ENCODE measurements at places on chromosomes 5 and 9.
A peak's percentile ranks its signal among the peaks of the same experiment; 100 is the strongest.

- no peak for DNase-seq
These were observed 19.9 kb upstream of the CPEB4 start for GRCh38 chr5:173868096-173868880.

DNA sequence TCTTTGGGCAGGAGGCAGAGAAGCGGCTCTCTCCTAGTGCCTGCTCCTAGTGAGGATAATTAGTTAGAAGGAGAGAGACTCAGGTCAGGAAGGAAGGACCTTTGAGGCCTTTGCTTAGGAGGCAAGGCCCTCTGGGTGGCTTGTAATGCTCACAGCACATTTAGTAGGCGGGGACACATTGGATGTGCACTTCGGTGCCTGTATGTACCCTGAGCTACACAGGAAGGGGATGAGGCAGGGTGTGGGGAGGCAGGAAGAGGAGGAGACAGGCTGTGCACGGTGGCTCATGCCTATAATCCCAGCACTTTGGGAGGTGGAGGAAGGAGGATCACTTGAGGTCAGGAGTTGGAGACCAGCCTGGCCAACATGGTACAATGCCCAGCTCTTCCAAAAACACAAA is 7.2 kb upstream of the LCN2 start:
- DNase-seq: no peak

GRCh38 chr5:2110137-2110933 is 227.6 kb upstream of the IRX4 start:
- no peak for DNase-seq

GRCh38 chr9:134858051-134858841 is 22.4 kb upstream of the FCN2 start:
- no peak for DNase-seq

- no peak for DNase-seq
These were observed 57.6 kb downstream of the SH3TC2 start for GRCh38 chr5:149005077-149005892.

DNA sequence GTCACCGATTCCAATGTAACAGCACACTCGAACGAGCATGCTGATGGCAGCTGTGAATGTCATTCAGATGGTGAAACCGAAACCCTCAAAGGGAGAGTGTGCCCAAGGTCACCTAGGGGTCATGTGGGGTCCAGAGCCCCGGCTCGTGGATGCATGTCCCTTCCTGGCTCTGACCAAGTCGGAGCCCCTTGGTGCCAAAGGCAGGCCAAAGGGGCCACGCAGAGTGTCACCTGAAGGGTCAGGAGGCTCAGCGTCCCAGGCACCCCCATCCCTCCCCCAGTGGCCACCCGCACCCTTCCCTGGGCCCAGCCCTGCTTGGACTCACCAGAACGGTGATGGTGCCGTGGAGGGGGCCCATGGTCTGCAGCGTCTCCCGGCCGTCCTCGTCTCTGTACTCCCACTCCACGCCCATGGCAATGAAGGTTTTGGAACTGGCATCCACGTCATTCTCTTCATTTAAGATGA is 69.5 kb downstream of the ZNF354C start:
- no peak for DNase-seq

- no peak for DNase-seq
These were observed 38.7 kb upstream of the C6 start for GRCh38 chr5:41252036-41252435.

- DNase-seq: peak; percentile 66
These were observed 218.2 kb downstream of the MAST4 start for GRCh38 chr5:66814146-66814991.

GRCh38 chr5:157289164-157289819 is 23.4 kb downstream of the CYFIP2 start:
- DNase-seq: no peak

- no peak for DNase-seq
These were observed 119.7 kb downstream of the IRX2 start for GRCh38 chr5:2631758-2632157.

DNA sequence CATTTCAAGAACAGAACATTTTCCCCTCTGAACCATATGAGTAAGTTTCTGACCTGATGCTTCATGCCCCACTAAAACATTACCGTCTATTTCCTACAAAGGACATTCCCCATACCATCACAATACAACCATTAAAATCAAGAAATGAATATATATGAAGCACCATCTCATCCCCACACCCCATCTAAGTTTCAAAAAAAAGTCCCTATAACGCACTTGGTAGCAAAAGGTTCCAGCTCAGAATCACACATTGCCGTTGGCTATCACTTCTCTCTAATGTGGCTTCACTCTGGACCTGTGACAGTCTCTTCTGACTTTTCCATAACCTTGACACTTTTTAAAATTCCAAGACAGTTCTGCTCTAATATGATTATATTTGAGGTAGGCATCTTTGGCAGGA is 5.9 kb downstream of the EMB start:
- no peak for DNase-seq

DNA sequence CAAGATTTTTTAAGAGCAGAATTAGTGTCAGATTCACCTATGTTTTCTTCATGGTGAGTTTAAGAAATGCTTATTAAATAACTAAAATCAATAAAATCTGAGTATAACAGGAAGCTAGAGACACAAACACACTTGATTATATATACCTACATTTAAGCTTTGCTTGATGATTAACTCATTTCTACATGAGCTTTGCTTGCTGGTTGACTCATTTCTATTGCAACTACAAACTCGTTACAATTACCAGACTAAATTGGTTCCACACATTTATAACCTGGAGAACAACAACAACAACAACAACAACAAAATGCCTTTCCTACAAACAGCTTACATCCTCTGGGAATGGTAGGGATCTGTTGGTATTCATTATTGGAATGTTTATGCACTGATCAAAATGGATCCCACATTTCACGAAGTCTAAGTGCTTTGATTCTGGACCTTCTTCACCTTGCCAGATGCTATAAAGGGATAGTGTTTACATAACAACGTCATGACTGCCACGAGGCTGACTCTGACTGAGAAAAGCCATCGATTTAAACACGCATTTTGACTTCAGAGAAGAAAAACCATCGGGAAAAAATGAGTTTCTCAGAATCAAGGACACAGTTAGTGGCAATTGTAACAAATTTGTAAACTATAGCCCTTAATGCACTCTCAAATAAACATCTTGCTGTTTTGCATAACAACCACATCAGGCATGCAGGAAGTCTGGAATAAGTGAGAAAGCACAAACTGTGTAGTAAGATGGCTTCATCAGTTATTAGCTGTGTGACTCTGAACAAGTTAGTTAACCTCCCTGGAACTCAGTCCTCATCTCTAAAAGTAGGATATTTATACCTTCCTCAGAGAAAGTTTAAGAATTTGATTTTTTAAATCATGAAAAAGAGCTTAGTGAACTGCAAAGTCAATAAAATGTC is 49.8 kb downstream of the RASEF start:
- DNase-seq: no peak

DNA sequence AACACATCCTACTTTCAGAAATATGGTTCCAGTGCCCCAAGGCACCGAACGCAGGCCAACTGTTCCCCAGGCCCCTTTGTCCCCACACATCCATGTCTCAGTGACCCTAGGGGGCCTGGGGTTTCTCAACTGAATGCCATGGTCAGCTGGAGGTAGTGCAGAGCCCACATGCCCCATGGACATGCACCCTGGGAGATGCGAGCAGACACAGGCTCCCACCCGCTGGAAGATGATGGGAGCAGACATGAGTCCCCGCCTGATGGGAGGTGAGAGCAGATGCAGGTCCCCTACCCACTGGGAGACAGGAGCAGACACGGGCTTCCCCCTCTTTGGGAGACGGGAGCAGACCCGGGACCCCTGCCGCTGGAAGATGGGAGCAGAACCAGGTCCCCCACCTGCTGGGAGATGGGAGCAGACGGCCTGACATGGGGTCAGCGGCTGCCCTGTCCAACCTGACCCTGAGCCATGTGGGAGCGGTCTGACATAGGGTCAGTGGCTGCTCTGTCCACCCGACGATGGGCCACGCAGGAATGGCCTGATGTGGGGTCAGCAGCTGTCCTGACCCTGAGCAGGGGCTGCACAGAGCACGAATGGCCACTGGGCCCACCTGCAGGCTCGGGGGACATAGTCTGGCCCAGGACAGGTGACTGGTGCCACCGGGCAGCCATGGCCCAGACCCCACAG is 18.4 kb downstream of the ZDHHC11B start:
- DNase-seq: no peak

- DNase-seq: no peak
These were observed 9.3 kb upstream of the RAPGEF6 start for GRCh38 chr5:131644370-131644769.

- no peak for DNase-seq
These were observed 29.4 kb downstream of the NR6A1 start for GRCh38 chr9:124741662-124742061.

- DNase-seq: no peak
These were observed 111.0 kb upstream of the RETREG1 start for GRCh38 chr5:16727755-16728325.

GRCh38 chr9:127083138-127083980 is 39.1 kb downstream of the ANGPTL2 start:
- no peak for DNase-seq
